Stimulated activated CD4-positive, alpha-beta T cell treated with anti-CD3 and anti-CD28 coated beads, TNF-alpha, amount 100 ng/mL, for 48 hours (primary cell): ENCODE measurements at places on chromosomes 3 and 15.

GRCh38 chr3:29693863-29694262 lies 413.0 kb downstream of the RBMS3 start:
- DNase-seq = no peak

DNA sequence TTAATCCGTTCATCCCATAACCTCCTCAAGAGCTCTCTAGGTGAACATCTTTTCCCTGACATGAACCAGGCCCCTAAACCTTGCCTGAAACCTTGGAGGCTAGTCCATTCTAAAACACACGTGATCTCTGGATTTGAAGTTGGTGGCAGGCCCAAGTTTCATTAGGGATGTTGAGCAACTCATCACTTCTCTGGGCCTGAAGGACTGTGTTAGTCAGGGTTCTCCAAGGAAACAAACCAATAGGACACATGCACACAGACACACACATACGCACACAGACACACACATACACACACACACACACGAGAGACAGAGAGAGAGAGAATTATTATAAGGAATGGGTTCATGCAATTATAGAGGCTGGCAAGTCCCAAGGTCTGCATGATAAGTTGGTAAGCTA lies 31.9 kb downstream of the ACAN start:
- no peak for DNase-seq

DNA sequence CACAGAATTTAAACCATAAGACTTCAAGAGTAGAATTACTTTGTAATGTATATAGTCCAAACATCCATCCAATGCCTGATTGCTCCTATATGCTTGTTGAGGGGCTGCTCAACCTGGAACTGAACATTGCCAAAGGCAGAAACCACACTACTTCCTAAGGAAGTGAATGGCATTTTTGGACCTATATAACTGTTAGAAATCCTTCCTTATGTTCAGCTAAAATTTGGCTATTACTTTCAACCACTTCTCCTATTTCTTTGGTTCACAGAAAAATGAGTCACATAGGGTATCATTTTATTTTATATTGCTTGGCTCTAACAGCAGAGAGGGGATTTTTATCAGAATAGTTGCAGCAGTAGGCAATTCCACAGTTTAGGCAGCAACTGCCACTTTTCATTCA lies 342.1 kb downstream of the SLC9A9 start:
- no peak for DNase-seq

- no peak for DNase-seq
Measured at GRCh38 chr15:25065286-25065685, 110.5 kb downstream of the SNRPN start.

DNA sequence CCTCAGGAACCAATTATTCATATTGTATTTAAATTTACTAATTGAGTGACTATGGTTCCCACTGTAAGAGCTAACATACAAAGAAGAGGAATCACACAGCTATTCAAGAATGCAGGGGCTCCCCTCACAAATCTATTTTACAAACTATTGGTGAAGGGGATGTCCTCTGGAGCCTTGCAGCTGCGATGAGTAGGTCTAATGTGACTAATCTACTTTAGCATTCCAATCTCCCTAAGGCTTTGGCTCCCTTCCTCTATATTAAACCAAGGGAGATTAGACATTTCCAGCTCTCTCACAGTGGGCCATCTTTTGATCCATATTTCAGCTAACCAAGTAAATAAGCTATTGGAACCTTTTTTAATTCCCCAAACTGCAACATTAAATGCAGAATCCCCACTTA lies 514.2 kb upstream of the BCHE start:
- no peak for DNase-seq

DNA sequence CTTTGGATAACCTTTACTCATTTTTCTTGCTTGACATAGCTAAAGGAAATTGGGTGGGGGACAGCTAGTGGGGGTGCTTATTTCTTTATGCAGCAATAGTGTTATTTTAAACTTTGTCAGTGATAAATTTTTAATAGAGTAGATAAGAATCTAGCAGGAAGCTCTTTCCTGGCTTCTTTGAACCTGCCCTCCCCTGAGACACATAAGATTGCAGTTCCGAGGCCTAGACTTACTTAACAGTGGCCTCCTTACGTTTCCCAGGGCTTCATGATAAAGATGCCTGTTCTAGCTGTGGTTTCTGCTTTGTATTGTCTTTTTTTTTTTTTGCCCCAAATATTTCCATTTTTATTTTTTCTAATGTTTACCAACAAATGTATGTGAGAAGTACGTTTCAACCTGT lies 170.1 kb downstream of the VPS8 start:
- DNase-seq = no peak

GRCh38 chr3:45398178-45398577 lies 9.8 kb downstream of the LARS2 start:
- DNase-seq = no peak

DNA sequence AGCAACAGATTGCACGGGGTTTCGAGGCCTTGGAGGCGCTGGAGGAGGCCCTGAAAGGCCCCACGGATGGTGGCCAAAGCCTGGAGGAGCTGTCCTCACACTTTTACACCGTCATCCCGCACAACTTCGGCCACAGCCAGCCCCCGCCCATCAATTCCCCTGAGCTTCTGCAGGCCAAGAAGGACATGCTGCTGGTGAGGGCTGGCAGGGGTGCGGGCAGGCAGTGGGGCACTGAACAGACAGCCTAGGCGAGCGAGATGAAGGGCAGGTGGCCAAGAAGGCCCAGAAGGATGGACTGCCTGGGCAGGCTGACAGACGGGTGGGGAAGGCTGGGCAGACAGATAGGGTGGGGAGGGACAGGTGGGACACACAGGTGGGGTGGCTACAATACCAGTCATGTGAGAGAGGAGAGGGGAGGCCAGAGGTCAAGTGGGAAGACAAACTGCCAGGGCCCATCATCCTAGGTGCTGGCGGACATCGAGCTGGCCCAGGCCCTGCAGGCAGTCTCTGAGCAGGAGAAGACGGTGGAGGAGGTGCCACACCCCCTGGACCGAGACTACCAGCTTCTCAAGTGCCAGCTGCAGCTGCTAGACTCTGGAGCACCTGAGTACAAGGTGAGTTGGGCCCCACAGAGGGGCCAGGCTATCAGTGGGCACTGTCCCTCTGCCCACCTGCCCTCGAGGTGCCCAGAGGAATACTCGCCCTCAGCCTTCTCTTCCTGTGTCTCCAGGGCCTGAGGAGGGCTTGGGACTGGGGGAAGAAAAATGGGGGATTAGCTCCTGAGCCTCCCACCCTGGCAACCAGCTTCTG lies 3.1 kb downstream of the PARP3 start:
- DNase-seq = no peak

- peak; percentile 62 for DNase-seq
Measured at GRCh38 chr3:122564155-122564912, at the start of the genes DTX3L and PARP9. DTX3L (plus strand) TSS chr3:122564338; CDS start chr3:122564427, 89 bp downstream. PARP9 (minus strand) TSS chr3:122564300; CDS start chr3:122559620, 4,680 bp downstream.

GRCh38 chr3:27138562-27138961 lies 230.6 kb downstream of the NEK10 start:
- DNase-seq = no peak

GRCh38 chr3:134327594-134327975 lies 46.7 kb downstream of the AMOTL2 start:
- no peak for DNase-seq

- DNase-seq = no peak
Measured at GRCh38 chr3:64645243-64645642, 42.6 kb downstream of the ADAMTS9 start.

- DNase-seq = no peak
Measured at GRCh38 chr15:66196602-66197001, 56.9 kb downstream of the MEGF11 start.

GRCh38 chr3:194814878-194815357 lies 129.2 kb downstream of the FAM43A start:
- DNase-seq = no peak

DNA sequence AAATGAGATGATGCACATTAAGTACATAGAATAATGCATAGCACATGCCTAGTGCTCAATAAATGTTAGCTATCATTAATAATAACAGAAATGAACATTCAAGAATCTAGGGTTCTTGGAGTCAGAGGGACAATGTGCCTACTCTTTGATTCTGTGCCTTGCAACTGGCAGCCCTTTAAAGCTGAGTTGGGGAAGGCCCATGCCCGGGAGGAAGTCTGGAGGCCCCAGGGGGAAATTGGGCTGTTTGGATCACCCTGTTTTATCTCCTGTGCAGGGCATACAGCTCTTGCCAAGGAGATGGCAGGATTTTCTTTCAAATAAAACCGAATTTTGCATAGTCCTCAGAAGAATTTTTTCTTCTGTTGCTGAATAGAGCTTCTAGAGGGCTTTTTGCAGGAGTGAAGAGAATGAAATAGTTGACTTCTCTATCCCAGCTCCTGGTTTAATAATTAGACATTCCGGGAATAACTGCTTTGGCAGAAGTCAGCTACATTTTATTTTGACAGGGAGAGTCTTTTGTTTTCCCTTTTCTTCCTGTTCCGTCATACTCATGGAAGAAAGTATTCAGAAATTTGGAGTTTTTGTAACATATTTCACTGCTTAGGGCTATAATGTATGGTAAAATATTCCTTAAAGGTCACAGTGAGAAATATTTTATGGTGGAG lies 18.0 kb upstream of the KCNAB1 start:
- no peak for DNase-seq

GRCh38 chr3:185381320-185382058 lies 18.6 kb downstream of the MAP3K13 start:
- DNase-seq = no peak

DNA sequence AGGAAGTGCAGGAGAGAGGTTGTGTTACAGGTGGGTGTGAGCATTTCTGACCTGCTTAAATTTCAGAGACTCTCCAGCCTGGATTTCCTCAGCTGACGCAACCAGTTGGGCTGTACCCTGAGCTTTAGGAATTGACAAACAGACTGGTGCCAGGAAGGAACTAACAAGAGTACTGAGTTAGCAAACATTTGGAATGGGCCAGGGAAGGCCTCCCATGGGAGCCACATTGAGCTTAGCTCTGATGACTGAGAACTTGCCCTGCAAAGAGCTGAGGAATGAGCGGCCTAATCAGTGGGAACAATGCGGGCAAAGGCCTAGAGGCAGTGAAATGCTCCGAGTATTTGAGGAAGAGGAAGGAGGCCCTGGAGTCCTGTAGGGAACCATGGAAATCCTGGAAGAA lies 254.2 kb downstream of the FEZF2 start:
- no peak for DNase-seq

DNA sequence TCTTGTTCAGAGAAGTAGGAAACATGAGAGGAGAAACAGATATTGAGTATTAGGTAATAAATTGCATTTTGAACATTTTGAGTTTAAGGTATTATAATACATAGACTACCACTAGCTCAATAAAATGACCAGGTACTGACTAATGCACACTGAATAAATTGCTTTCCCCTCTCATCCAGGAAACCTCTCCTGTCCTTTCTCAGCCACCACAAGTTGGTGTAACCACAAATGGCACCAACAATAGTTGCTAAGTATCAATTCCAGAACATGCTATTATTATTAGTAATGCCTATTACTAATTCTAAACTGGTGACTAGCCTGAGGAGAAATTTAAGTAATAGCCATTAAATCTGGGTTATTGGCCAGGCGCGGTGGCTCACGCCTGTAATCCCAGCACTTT lies 47.3 kb upstream of the XRN1 start:
- no peak for DNase-seq

GRCh38 chr3:160876643-160877042 lies 120.6 kb downstream of the PPM1L start:
- DNase-seq = no peak

DNA sequence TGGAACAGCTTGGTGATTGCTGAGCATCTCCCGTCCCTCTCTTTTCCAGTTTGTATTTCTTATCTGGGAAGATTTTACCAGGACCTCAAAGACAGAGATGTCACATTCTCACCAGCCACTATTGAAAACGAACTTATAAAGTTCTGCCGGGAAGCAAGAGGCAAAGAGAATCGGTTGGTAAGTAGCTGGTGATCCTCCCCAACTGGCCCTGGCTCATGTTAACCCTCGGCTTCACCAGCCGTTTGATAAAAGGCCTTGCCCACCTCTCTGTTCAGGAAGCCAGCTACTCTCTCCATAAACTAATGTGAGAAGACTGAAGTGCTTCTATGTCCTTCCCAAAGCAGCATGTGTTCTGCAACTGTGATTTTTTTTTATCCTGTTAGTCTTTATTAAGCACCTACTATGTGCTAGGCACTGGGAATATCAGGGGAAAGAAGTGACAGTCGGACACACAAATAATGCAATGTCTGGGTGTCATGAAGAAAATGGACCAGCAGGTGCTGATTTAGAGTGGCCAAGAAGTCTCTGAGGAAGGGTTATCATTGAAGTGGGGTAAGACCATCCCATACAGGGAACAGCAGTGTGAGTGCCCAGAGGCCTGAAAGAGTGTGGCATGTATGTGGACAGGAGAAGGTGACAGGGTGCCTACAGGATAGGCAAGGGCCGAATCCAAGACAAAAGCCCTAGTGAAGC lies 1.2 kb downstream of the MANF start:
- DNase-seq = no peak

DNA sequence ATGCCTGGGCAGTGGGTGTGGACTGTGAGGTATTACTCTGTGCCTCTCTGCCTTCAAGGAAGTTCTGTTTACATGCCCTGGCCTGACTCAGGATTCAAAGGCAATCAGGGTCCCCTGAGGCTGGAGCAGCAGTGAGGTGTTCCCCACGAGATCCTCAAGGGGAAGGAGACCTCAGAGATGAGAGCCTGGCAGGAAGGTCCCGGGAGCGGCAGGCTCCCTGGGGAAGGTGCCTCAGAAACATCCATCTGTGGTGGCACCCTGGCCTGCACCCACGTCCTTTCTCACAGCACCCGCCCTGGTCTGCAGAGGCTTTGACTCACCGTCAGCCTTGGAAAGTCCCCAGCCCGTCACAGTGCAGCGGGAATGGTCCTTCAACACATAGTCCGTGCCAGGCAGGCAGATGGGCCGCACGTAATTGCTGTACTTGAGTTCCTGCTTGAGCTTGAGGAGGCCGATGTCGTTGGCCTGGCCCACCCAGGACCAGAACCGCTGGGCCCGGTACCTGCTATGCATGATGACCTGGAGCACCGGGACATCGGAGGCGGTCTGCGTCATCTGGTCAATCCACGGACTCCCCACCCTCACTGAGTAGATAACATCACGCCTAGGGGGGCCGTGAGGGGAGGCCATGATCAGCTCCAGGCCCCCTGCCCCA lies 3.6 kb downstream of the PRSS50 start:
- no peak for DNase-seq

DNA sequence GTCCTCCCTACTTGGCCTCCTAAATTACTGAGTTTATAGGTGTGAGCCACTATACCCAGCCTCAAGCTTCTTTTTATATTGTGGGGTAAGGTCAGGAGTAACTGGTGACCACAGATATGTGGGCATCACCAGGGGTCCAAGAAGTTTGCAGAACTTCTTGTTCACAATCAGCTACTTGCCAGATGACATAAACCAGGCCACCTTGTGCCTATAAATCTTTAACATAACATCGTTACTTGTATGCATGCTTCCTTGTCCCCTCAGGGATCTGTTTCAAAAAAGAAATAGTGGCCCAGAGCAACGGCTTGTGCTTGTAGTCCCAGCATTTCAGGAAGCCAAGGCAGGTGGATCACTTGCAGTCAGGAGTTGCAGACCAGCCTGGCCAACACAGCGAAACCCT lies 115.1 kb upstream of the FAM174B start:
- no peak for DNase-seq

DNA sequence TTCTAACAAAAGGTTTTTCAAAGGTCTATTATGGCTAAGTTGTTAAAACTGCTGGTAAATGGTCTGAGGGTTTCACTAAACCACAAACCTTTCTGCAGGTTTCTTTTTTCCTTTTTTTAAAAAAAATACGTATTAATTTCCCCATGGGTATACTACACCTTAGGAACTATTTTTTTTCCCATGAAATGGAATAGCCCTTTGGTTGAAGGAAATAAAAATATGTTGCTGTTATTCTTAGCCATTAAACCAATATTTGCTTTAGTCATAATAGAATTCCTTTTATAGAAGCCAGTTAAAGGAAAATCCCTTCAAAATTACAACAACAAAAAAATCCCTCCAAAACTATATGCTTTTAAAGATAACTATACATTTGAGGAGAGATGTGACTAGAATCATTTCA lies 1303.3 kb downstream of the ROBO2 start:
- no peak for DNase-seq

GRCh38 chr3:130729154-130729553 lies 17.5 kb downstream of the PIK3R4 start:
- no peak for DNase-seq
